Urinary bladder (tissue), 4 donors: ENCODE measurements at places on chromosomes 4 and X. TPM values are rescaled to one million over a fixed set of nuclear protein-coding genes. Genes with fewer than 3 reads are reported as not detected.

GRCh38 chr4:162059656-162060055 is 104.1 kb downstream of the FSTL5 start:
- no peak for DNase-seq

- DNase-seq, result no peak
Observed at GRCh38 chrX:86148594-86148993, 343 bp downstream of the DACH2 start.

- no peak for DNase-seq
Observed at GRCh38 chr4:3869661-3870566, 103.7 kb downstream of the ADRA2C start.

DCAF4L1 gene
- total RNA-seq, result 0.16 TPM

- no peak for DNase-seq
Observed at GRCh38 chr4:67036791-67037190, 508.5 kb downstream of the CENPC start.

GRCh38 chr4:83362492-83363329 is 28.1 kb upstream of the HPSE start:
- no peak for DNase-seq

GRCh38 chr4:104743215-104743653 is 248.5 kb upstream of the CXXC4 start:
- no peak for DNase-seq

DNA sequence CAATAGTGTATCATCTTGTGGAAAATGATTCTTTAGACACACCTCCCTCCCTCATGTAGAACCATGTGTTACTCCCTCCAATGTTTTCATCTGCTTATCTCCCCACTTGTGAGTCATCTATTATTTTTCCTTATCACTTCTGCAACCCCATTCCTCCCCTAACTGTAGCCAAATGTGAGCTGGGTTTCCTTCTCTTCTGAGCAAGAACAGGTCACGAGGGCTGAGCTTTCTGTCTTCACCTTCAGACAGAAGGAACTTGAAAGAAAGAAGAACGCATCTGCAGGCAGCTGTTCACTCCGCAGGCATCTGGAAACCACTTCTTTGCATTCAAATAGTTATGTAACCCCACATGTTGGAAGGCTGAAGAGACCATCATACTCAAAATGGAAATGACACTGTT is 1.8 kb downstream of the PPP1R2C start:
- no peak for DNase-seq

- no peak for DNase-seq
Observed at GRCh38 chr4:40934676-40935075, 184.9 kb downstream of the NSUN7 start.

- DNase-seq, result no peak
Observed at GRCh38 chr4:100246697-100247096, 56.4 kb upstream of the DDIT4L start.

DNA sequence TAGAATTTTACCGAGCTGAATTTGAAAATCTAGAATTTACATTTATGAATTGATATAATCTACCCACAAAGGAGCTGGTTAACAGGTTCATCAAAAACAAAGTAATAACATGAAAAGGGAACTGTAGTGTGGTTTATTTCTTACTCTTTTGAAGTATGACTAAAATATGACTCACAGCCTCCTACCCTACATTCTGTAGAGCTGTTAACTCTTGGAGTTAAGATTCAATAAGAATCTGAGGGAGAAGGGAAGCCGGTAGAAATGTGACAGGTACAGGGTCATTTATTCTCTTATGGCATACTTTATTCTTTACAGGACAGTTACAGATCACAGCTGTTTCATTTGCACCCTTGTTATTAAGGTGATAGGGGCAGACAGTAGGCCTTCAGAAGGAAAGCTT is 132.2 kb upstream of the FAM47B start:
- no peak for DNase-seq

GRCh38 chrX:36978886-36979285 is 29.3 kb upstream of the FAM47C start:
- no peak for DNase-seq
